ENCODE measurements at places on chromosomes 16 and 17.

- DNase-seq: no peak
Measured at GRCh38 chr16:58009856-58010416, 8.7 kb downstream of the USB1 start.

GRCh38 chr16:71273384-71273783 lies 15.8 kb downstream of the CMTR2 start:
- DNase-seq: no peak

DNA sequence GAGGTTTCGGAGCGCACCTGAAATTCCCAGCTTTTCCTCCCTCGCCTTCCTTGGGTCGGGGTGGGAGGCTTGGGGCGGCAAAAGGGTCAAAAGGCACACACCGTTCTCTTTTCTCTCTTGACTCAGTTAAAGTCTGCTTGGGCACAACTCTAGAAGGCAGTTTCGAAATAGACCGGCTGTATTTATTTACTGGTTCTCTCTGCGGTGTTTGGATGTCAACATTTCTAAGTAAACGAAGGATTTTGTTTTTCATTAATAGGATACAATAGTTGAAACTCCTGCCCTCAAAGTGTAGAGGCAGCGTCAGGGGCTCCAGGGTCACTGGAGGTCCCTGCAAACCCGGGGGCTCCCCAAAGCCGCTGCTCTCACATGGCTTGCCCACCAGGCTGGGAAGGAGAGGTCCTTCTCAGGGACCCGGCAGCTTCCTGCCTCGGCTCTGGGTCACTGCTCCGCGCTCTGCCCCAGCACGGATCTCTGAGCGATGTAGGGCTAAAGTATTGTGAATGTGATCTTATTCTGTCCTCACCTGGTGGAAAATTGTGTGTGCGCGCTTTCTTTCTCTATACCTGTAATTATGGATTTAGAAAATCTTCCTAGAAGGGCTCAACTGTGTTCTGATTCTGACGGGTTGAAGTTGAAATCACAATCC lies 952 bp downstream of the BMERB1 start:
- DNase-seq: no peak

DNA sequence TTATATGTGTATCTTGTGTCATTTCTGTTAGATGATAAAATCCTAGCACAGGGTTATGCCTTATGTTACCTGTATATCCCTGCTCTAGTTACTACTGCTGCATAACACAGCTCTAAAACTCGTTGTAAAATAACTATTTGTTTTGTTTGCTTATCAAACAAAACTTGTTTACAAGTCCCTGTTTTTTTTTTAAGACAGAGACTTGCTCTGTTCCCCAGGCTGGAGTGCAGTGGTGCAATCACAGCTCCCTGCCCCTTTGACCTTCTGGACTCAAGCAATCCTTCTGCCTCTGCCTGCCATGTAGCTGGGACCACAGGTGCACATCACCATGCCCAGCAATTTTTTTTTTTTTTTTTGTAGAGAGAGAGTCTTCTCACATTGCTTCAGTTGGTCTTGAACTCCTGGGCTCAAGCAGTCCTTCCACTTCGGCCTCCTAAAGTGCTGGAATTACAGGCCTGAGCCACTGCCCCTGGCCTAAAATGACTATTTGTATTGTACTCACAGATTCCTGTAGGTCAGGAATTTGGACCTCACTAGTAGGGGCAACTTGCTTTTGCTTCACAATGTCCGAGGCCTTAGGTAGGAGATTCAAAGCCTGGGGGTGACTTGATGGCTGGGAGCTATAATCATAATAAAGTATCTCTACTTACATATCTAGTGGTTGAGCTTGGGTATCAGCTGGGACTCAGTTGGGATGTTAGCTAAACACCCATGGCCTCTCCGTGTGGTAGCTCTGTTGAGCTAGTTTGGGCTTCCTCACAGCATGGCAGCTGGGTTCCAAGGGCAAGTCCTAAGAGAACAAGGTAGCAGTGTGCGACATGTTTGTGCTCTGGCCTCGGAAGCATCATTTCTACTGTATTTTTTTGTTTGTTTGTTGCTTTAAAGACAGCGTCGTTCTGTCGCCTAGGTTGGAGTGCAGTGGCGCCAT lies 12.6 kb downstream of the DUSP14 start:
- DNase-seq: no peak

DNA sequence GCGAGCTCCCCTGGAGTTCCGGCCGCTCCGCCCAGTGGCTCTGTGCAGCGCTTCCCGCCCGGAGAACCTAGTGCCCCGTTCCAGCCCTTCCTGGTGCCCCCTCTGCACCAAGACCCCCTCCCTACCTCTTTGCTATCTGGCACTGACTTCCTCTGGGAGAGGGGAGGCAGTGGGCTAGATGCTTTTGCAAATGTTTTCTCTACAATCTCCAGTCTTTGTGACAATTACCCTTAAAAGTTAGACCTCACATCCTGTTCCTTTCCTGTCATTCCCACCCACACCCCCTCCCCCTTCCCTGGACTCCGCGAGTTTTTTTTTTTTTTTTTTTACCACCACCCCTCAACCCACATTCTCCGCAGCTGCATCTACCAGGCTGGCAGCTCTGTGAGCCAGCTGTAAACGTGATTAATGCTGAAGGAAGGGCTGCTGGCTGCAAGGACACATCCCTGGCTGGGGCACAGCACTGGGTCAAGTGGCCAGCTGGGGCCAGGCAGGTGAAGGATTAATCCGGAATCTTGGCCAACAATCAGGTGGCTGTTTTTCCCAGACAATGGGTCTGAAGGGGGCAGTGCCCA lies 101.5 kb downstream of the MGAT5B start:
- no peak for DNase-seq

DNA sequence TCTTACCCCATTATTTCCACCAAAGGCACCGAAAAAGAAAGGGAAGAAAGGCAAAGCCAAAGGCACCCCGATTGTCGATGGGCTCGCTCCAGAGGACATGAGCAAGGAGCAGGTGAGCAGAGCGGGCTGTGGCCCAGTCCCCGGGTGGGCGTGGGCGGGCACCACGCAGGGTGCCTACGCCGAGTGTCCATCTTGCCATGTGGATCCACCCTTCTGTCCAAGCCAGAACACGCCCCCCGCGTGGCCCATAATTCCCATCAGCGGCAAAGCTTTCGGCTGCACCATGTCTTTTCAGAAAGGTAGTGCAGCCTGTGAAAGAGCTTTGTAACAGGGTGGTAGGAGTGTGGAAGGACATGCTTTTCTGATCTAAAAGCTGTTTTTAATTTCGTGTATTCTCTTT lies 8.4 kb upstream of the DBNDD1 start:
- no peak for DNase-seq

- DNase-seq: no peak
Measured at GRCh38 chr16:87854053-87854906, 15.0 kb downstream of the SLC7A5 start.

DNA sequence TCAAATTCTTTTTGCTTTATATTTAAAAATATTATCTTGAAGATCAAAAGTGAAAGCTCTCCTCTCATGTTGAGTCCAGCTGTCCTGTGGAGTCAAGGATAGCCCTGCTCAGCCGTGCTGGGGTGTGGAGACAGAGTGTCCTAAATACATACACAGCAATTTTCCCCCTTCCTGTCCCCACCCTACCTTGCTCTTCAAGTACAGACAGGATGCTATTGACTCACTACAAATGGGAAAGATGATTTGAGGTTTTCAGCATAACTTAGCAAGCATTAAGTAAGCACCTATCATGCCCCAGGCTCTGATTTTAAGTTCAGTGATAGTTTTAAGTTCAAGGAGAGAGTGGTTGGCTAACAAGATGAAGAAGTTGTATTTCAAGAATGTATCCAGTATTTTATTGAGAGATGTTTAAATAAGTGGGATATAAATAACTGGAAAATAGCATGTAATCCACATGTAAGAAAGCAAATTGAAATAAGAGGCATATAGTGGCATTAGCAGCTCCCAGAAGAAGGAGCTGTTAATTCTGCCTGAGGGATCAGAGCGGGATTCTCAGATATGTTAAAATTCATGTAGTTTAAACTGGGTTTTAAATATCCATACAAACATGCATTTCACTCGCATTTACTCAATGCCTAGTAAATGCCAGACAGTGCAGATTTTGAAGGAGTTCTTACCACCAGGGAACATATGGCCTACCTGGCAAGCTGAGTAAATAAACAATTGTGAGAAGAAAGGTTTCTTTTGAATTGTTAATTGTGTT lies 183.5 kb upstream of the ANKFN1 start:
- no peak for DNase-seq

DNA sequence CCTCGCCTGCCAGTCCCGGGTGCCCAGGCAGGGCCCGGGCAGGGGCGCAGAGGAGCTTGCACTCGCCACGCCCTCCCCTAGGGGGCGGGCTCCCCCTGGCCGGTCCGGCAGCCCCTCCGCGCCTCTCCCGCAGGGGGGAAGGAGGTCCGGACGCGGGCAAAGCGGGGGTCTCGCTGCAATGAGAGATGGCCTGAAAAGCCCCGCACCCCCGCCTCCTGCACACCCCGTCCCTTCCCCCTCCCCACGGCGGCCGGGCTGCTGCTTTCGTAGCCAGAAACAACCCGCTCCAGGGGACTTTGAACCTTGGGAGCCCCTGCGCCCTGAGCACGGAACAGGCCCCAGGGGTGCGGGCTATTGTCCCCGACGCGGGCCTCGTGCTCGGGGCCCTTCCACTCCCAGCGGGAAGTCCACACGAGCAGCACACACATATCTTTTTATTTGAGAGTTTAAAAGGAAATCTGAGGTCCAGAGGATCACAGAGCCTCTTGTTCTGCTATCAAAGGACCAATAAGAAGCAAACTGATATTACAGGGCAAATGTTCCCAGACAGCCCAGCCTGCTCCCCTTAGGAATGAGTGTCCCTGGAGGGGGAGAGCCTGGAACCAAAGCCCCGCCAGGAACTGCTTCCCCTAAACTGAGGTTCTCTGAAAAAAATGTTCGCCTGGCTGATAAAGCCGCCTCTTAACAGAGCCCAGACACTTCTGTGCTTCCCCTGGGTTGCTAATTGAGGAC lies 5.8 kb upstream of the CBX4 start:
- peak; percentile 29 for DNase-seq

DNA sequence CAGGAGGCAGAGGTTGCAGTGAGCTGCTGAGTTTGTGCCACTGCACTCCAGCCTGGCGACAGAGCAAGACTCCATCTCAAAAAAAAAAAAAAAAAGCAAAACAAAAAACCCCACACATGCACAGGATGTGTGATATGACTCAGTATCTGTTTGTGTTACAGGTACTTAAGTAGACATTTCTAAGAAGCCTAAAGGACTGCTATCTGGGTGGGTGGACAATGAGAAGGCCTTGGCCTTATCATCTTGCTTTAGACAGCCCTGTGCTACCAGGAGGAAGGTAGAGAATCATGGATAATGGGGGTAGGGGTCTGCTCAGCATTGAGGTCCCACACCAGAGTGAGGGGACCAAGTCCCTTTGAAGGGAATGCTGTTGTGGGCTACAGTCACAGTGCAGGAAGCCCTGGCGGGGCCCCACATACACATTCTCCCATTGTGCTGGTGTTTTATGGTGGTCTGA lies 26.7 kb downstream of the PLD6 start:
- peak; percentile 74 for DNase-seq

Data from CD4-positive, alpha-beta T cell treated with Interleukin-4 for 4 hours (primary cell).